ENCODE measurements at places on chromosomes 7 and 10.
A peak's percentile ranks its signal among the peaks of the same experiment; 100 is the strongest.

DNA sequence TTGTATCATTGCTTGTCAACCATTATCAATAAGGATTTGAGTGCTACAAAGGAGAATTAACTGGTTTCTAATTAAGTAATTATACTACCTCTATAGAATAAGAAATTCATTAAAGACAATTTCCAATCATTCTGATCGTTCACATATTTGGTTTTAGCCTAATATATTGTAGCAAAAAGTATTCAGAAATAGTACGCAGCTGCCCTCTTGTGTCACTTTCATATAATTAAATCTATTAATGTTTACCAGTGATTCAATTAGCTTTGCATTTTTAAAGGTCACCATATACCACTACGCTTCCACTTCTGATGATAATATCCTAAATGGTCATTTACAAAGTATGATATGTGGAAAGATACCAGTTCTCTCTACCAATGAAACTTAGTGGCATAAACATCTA is 128.3 kb downstream of the NEBL start:
- peak; percentile 8 for DNase-seq

- DNase-seq, result no peak
Observed at GRCh38 chr10:88499569-88500470, 83.3 kb downstream of the RNLS start.

DNA sequence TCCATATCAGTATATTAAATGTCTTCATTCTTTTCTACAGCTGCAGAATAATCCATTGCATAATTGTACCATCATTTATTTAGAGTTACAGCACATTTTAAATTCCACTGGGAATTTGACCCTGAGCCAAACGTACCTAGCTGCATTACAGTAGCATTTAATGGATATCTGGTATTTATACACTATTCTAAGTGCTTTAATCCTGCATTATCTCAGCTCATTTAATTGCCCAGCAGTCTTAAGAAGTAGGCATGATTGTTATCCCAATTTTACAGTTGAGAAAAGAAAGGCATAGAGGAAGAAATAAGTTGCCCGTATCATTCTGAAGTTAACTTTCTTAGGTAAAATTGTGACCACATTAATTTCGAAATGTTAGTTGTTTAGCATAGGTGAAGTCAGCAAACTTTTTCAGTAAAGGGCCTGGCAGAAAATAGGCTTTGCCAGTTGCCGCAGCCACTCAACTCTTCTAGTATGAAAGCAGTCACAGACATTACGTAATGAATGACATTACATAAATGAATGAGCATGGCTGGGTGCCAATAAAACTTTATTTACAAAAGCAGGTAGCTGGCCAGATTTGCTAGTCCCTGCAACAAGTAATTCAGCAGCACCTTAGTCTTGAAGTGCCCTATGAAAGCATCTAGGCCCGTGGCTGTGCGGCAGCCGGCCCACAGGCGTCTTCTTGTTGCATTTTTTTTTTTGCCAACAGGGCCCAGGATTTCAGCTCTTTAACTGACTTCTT is 30.0 kb downstream of the GUSB start:
- peak; percentile 7 for DNase-seq

DNA sequence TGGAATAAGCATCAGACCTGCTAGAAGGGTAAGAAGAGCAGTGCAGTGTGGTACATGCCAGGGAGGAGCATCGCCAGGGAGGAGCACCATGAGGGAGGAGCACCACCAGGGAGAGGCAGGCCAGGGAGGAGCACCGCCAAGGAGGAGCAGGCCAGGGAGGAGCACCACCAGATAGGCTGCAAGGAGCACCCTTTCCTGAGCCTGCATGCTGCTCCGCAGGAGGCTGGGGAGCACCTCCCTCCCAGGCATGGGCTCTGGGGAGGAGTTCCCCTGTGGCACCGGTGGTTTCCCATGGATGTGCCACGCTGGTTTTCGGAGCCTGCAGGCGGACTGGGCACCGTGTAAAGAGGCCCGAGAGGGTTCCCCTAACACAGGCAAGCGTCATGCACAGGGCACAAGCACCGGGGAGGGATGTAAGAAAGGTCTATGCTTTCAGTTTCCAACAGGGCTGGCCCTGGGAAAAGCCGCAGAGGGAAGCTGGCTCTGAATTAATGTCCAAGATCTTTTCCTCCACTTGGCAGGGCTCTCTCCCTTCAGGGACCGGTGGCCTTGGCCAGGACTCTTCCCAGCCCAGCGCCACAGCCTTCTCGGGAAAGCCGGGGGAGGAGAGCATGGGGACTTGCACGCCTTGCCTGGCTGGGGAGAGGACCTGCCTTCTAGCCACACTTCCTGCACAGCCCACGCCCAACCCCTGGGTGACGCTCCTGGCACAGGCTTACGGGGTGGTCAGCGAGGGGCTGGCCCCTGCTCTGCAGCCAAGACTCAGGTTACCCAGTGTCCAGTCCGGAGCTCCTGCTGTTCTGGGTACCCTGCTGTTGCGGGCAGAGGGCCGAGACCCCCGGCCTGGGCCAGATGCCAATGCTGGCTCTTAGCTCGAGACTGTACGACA is 11.5 kb upstream of the GPER1 start:
- no peak for DNase-seq
